ENCODE measurements at places on chromosomes 12 and 14.

DNA sequence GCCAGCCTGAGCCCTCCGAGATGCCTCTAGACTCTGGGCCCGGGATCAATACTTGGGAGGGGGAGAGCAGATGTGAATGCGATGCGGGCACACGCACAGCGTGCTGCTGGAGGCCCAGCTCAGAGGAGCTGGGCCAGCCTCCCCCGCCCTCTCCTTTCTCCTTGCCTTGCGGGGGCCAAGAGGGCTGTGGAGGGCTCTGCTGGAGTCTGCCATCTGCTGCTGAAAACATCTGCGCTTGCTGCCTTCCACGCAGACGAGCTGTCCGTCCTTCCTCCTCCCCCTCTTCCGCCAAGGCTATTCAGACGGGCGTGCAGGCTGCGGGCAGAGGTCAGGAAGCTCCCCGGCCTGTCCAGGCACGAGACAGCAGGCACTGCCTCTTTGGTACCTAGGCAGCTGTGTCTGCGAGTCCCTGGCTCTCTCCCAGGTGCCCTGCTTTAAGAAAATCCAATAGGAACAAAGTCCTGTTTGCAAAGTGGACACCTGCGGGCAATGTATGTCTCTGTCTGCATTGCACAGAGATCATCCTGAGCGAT lies 75.2 kb downstream of the SPRING1 start:
- H3K27me3 ChIP-seq, result no peaks in the 10 kb centered on the region
- no peak overlapping the region for H3K4me3 ChIP-seq
- H3K27ac ChIP-seq, result no peak overlapping the region

DNA sequence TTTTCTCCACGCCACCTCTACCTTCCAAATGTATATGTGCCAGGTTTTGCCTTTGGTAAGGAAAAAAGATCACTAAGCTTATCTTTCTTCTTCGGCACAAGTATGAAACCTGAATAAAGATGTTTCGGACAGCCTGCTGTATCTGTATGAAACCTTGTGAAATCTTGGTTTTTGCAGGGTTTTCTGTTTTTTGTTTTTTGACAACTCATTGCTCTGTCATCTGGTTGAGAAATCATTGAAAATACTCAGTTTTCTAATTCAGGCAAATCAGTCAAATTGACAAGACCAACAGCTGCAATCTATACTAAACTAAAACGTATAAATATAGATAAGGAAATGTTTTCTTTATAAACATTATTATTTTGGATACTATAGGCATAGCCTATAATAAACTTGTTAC lies 63.1 kb upstream of the FGD4 start:
- H3K4me1 ChIP-seq, result no peaks in the 10 kb centered on the region
- no peaks in the 10 kb centered on the region for H3K36me3 ChIP-seq
- H3K4me3 ChIP-seq, result no peak overlapping the region
- H3K27me3 ChIP-seq, result no peaks in the 10 kb centered on the region

DNA sequence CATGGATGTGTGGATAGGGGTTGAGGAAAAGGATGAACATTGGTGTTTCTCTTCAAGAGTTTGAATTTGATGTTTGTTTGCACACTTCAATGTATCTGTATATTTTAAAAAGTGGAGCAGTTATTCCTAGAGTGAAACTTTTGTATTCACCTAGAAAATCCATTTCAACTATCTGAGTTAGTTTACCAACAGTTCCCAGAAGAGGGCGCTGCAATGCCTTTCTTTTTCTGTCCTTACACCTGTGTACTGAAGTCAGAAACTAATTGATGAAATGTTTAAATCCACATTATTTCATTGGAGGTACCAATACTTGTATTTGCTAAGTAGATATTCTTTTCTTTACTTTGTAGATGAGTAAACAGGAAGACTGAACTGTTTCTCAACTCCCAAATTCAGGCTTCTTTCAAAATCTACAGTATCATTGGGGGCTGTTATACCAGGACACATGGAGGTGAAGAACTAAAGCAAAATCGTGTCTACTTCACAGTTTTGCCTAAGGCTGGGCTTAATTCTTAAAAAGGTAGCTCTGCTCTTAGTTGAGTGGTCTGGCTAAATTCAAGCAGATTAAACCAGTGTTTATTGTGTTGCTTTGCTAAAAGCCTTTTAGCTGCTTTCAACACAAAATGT lies 26.6 kb upstream of the KLRB1 start:
- H3K27ac ChIP-seq, result no peak overlapping the region

DNA sequence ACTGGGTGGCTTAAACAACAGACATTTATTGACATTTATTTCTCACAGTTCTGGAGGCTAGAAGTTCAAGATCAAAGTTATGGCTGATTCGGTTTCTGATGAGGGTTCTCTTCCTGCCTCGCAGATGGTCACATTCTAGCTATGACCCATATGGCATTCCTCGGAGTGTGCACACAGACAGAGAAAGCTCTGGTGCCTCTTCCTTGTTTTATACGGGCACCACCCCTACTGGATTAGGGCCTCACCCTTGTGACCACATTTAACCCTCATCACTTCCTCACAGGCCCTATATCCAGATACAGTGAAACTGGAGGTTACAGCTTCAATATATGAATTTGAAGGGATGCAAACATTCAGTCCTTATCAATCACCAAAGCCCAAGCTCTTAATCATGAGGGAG lies 77.0 kb upstream of the OVCH1 start:
- H3K4me1 ChIP-seq, result no peaks in the 10 kb centered on the region
- H3K4me3 ChIP-seq, result no peak overlapping the region
- no peak overlapping the region for H3K27ac ChIP-seq
- H3K36me3 ChIP-seq, result peaks cover 5% of the 10 kb centered on the region
- H3K27me3 ChIP-seq, result no peaks in the 10 kb centered on the region

GRCh38 chr12:108017472-108018057 lies 111.5 kb upstream of the WSCD2 start:
- peak; percentile 6 for DNase-seq
- H3K4me3 ChIP-seq, result no peak overlapping the region
- no peak overlapping the region for H3K27ac ChIP-seq
- no peaks in the 10 kb centered on the region for H3K27me3 ChIP-seq

DNA sequence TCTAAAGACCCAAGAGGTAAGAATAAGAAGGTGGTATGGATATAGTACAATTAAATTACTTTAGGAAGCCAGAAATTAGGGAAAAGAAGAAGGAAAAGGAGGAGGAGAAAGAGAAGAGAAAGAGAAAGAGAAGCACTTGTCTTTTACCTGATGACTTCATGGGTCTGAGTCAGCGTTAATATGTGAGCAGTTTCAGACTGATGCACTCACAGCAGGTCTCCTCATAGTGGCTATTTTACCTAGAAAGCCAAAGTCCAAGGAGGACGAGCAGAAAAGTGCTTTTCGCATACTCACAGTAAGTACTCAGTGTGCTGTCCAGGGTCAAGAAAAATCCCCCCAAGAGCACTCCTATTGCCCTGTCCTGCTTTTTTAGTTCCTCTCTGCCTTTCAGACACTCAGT lies 222.1 kb downstream of the C12orf42 start:
- no peak overlapping the region for H3K27ac ChIP-seq
- no peaks in the 10 kb centered on the region for H3K27me3 ChIP-seq
- no peak overlapping the region for H3K4me3 ChIP-seq
- DNase-seq, result no peak
- H3K4me1 ChIP-seq, result no peaks in the 10 kb centered on the region

DNA sequence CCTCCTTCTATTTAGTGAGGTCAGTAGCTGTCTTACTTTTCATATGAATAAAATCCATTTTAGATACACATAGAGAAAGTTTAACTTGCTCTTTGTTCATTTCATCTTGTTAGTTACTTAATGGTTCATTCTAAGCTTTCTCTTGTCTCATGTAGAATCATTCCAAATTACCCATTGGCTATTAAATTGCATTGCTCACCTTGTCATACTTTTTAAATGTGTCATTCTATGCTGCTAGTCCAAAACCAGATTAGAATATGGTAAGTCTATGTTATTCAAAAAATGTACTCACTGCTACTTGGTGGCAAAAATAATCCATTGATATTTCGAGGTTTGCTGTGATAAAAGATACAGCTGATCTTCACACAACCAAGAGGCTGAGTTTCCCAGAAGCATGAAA lies 3.0 kb downstream of the C12orf50 start:
- no peaks in the 10 kb centered on the region for H3K36me3 ChIP-seq
- H3K4me3 ChIP-seq, result no peak overlapping the region
- no peaks in the 10 kb centered on the region for H3K27me3 ChIP-seq

DNA sequence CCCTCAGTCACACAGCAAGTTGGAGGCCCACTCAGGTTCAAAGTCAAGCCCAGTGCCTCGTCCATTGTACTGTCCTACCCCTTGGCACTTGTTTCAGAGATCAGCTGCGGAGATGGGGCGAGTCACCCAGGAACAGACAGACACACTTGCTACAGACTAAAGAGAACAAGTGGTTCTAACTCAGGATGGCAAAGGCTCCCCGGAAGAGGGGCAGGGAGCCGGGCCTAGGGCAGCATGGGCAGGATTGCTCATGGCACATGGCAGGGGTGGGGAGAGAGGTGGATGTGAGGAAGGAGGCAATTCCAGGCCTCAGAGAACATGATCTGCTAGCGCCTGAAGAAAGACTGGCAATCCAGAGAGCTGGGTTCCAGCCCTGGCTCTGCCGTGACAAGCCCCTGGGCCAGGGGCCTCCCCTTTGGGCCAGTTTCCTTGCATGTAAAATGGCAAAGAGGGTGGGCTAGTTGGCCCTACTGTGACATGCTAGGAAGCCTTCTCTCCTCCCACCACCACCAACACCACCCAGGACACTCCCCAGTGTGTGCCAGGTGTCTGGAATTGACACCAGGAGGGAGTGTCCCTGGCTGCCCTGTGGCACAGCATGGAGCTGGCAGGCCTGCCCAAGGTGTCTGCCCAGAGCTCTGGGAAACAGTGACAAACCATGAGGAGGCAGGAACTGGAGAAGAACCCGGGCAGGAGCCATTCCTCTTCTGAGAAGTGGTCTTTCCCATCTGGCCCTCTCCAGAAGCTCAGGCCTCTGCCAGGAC lies 24.0 kb upstream of the IRF2BPL start:
- no peaks in the 10 kb centered on the region for H3K27me3 ChIP-seq
- H3K4me1 ChIP-seq, result peaks cover 23% of the 10 kb centered on the region
- no peaks in the 10 kb centered on the region for H3K36me3 ChIP-seq

DNA sequence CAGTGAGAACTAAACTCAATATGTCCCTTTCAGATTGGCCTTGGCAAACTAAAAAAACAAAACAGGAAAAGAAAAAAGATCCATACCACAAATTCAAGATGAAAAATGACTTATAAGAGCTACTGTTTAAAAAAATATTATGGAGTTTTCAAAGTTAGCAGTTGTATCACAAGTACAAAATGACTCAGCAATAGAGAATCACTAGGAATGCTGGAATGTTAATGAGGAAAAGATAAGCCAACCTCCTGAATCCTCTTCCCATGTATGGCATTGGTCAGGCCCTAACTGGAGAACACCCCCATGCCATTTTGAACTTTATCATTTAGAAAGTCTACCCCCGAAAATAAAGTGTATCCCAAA lies 62.2 kb downstream of the PPP1R36 start:
- peak overlapping the region; percentile 15 for H3K27ac ChIP-seq
- no peaks in the 10 kb centered on the region for H3K36me3 ChIP-seq
- H3K27me3 ChIP-seq, result no peaks in the 10 kb centered on the region
- no peak overlapping the region for H3K4me3 ChIP-seq
- DNase-seq, result no peak
- H3K4me1 ChIP-seq, result peaks cover 22% of the 10 kb centered on the region

GRCh38 chr14:104938960-104939359 lies 14.3 kb downstream of the PLD4 start:
- no peaks in the 10 kb centered on the region for H3K36me3 ChIP-seq
- peaks cover 9% of the 10 kb centered on the region for H3K4me1 ChIP-seq
- no peak overlapping the region for H3K27ac ChIP-seq
- no peak overlapping the region for H3K4me3 ChIP-seq
- DNase-seq, result no peak
- no peaks in the 10 kb centered on the region for H3K27me3 ChIP-seq

- no peak for DNase-seq
- H3K27ac ChIP-seq, result no peak overlapping the region
- H3K27me3 ChIP-seq, result no peaks in the 10 kb centered on the region
- no peak overlapping the region for H3K4me3 ChIP-seq
- no peaks in the 10 kb centered on the region for H3K36me3 ChIP-seq
Observed at GRCh38 chr14:23514644-23514957, 37.0 kb downstream of the ZFHX2 start.

GRCh38 chr14:64053694-64054669 lies 201.2 kb downstream of the SYNE2 start:
- no peak for DNase-seq
- H3K27me3 ChIP-seq, result no peaks in the 10 kb centered on the region
- H3K4me1 ChIP-seq, result no peaks in the 10 kb centered on the region
- H3K27ac ChIP-seq, result no peak overlapping the region

GRCh38 chr12:53955036-53955775 lies 503 bp downstream of the HOXC12 start:
- no peaks in the 10 kb centered on the region for H3K36me3 ChIP-seq
- no peak overlapping the region for H3K27ac ChIP-seq
- no peak for DNase-seq
- H3K4me1 ChIP-seq, result peaks cover 13% of the 10 kb centered on the region
- peak overlapping the region; percentile 10 for H3K4me3 ChIP-seq
- H3K27me3 ChIP-seq, result peaks cover 32% of the 10 kb centered on the region
